ENCODE measurements at places on chromosomes 6 and 20.

- DNase-seq = peak; percentile 45
Measured at GRCh38 chr6:138588805-138589434, 89.6 kb upstream of the NHSL1 start.

DNA sequence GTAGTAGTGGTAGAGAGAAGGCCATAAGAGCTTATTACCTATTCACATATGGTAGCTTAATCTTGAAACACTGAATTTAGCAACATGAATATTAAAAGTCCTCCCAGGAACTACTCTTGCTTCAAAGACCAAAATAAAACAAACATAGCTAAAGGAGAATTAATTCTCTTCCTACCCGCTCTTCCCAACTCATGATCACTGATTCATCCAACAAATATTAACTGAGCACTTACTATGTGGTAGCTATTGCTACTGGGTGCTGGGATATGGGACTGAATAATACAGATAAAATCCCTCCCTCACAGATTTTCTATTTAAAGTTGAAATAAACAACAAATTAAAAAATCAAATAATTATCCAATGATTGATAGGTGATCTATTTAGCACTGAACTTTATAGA lies 287.1 kb downstream of the BTBD9 start:
- DNase-seq = no peak

DNA sequence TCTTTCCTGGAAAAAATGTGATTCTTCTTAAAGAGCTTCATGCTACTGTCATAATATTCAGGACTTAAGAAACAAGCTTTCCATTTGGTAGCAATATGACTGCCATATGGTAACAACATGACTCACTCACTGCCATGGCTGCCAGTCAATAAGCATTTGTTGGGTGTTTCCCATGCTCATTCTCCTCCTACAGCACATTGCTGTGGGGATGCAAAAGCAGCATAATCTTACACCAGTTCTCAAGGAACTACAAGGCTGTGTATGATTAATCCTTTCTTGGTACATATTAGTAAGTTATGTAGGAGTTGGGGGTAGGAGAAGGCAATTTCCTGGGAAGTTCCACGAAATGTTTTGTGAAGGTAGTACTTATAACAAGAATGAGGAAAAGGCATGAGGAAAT lies 76.7 kb downstream of the CEP162 start:
- no peak for DNase-seq

- no peak for DNase-seq
Measured at GRCh38 chr6:108164815-108165706, 761 bp upstream of the NR2E1 start.

- no peak for DNase-seq
Measured at GRCh38 chr20:6502219-6502618, 265.3 kb upstream of the BMP2 start.

GRCh38 chr20:21272679-21273078 lies 30.5 kb upstream of the XRN2 start:
- DNase-seq = no peak

DNA sequence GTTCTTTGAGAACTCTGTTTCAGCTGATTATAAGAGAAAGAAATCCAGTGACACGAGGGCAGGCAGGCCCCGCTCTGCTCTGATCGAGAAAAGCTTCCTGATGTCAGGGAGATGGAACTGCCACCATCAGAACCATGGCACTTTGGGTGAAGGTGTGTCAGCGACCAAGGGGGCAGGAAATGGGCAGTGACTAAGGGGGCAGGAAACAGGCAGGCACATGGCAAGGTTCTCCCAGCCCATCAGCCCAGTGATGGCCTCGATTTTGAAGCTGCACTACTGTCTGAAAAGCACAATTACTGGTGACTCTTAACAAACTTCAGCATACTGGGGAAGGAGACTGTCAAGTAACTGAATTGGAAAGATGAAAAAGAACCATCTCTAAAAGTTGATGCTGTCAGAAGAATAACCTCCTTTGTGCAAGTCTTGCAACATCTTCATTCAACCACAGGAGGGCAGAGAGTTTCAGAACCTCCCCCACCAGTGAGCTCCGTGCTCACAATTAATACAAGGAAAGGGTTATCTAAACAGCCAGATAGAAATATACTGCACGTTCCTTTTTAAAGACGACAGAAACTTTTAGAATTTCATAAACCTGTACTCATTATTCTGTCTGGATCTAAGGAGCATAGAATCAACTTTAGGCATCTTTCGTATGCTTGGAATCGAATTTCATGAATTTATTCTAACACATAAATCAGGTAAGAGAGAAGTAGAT lies 39.1 kb downstream of the TMX4 start:
- DNase-seq = no peak

- no peak for DNase-seq
Measured at GRCh38 chr20:13816757-13817156, 31.9 kb downstream of the NDUFAF5 start.

DNA sequence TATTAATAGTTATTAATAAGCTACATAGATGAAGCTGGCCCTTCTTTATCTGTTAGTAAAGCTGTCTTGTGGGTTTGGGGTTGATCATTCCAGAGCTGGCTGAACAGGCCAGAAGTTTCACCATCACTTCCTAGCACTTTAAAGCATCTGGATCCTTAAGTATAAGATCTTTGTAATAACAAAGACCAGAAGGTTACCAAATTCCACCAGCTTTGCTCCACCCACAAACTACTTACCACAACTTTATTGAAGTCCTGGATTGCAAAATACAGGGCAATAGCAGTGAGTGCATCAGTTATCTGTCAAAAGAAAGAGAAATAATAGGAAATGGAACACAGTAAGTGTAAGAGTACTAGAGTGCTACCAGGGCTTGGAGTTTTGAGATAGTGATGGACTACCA lies 33.0 kb downstream of the PIGU start:
- no peak for DNase-seq

DNA sequence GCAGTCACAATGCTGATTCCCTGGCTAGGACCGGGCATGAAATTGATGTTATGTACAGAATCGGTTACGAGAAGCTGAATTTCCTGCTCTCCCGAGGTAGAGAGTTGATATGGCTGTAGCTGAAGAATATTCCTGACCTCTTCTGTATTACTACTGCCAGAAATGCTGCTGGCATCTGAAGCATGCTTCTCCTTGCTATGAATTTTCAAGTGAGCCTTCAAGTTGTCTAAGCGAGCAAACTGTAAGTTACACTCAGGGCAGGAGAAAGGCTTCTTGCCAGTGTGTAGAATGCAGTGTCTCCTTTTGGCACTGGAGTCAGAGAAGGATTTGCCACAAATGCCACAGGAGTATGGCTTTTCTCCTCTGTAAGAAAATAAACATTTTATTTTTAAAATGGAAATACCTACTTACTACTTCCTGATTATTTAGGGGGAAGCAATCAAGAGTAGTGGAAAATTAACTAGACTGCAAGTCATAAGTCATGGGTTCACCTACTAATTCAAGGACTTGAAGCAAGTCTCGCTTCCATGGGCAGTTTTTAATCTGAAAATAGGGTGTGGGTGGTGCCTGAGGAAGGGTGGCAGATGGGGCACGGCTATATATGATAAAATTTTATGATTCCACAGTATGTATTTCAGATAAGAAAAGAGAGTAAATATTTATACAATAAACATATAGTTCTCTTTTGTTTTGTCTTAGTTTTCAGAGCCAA lies 10.8 kb upstream of the MICAL1 start:
- DNase-seq = peak; percentile 93

DNA sequence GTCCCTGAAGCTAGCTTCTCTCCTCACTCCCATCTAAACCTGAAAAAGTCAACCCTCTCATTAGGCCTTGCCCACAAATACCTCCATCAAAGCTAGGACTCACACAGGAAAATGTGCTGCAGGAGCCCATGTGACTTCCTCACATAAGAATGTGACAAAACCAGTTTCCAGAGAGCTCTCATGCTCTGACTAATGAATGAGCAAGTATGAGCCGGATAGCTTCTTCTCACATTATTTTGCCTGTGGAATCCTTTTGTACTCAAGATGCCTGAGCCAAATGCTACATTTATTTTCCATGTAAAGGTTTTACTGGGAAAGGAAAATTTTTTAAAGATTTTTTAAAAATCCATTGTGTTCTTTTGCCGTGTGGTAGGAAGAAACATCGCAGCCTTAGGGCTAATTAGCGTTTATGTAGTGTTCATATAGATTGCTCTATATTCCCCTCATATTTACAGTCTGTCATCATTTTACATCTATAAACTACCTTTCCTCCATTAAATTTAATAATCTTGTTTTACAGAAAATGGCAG lies 68.6 kb upstream of the CCN6 start:
- peak; percentile 93 for DNase-seq

All from DMS79 (cell line).